Activated CD4-positive, alpha-beta T cell treated with anti-CD3 and anti-CD28 coated beads for 24 hours (primary cell): ENCODE measurements at places on chromosomes 6 and 20.

DNA sequence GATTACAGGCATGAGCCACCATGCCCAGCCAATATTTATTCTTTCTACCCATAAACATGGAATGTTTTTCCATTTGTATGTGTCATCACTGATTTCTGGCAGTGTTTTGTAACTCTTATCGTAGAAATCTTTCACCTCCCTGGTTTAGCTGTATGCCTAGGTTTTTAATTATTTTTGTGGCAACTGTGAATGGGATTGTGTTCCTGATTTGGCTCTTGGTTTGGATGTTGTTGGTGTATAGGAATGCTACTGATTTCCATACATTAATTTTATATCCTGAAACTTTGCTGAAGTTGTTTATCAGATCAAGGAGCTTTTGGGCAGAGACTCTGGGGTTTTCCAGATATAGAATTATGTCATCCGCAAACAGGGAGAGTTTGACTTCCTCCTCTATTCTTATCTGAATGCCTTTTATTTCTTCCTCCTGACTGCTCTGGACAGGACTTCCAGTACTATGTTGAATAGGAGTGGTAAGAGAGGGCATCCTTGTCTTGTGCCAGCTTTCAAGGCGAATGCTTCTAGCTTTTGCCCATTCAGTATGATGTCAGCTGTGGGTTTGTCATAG, 198.6 kb downstream of the ZDHHC14 start:
- DNase-seq, result no peak

DNA sequence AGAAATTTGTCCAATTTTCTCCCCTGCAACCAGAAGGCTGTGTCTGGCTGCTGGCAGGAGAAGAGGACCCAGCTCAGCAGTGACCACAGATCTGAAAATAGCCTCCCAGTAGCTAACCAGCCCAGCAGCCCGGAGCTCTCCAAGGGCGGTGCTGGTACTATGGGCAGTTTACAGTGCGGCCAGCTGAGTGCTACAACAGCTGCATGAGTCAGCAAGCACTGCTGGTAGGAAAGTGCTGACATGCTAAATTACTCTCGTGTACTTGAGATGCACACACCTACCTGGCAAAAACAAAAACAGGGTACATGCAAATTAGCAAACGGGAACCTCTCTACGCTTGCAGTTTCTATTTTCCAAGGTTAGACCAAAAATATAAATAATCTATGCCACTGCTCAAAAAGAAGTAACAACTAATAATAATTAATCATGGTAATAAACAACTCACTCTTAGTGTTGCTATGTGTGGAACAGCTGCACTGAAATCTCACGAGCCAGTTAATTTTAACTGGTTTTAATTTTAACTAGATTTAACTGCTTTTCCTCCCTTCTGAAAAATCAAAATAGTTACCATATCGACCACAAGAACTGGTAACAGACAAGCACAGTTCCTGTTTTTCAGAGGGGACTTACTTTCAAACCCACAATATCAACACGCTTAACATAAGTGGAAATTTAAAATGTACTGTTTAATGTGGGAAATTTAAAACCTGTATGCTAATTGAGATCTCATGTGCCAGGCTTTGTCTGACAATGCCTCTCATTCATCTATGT, 10.8 kb downstream of the BACH2 start:
- no peak for DNase-seq

- DNase-seq, result no peak
Observed at GRCh38 chr6:111743360-111743759, 129.9 kb downstream of the FYN start.

GRCh38 chr6:126377594-126378153, 37.8 kb downstream of the CENPW start:
- no peak for DNase-seq

- DNase-seq, result no peak
Observed at GRCh38 chr20:55415567-55416142, 589.7 kb downstream of the CBLN4 start.

DNA sequence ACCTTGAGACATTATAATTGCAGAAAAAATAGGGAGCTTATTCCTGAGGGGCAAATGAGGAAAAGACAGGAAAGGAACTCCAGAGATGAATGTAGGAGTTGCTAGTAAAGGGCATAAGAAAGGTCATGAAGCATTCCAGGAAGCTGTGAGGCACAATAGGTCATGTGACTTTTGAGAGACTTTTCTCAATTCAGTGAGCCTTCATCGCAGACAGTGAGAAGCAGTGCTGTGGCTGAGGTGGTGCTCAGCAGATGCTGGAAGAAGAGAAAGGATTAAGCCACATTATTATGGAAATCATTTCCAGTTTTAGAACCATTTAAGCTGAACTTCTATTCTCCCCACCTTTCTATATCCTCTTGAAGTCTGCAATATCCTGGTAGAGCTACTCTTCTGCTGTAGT, 4.1 kb downstream of the SPTLC3 start:
- no peak for DNase-seq

GRCh38 chr6:37535428-37535758, 35.7 kb upstream of the CCDC167 start:
- DNase-seq, result no peak

- DNase-seq, result no peak
Observed at GRCh38 chr20:33005132-33005566, 916 bp upstream of the SUN5 start.

DNA sequence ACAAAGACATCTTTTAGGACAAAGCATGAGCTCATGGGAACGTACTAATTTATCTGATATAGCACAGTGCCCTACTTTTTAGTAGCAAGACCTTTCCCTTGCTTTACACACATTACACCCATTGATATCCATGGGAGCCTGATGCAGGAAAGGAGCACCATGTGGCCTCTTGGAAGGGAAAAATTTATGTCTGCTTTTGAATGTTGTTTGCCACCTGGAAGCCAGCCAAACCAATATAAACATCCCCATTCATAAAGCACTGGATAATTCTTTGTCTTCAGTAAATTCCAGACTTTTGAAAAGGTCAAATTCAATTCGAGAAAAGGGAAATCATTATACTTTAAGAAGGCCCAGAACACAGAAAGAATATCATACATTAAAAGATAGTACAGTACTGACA, 152.3 kb upstream of the BEND6 start:
- DNase-seq, result no peak

DNA sequence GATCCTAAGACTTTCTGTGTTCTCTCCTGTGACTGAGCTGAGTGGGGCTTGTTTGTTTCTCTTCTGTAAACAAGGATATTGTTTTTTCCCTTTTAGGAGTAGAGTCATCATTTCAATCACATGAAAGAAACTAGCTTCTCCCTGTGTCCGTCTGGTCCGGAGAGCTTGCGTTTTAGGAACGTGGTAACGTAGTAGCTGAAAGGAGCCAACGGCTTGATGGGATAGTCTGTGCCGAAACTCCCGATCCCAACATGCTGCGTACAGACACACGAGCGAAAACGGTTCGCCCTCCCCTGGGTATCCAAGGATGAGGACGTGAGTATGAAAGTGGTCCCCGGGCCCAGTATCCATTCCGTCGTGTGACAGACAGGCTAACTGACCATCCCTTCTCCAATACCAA, 146.5 kb downstream of the ZMYND8 start:
- DNase-seq, result no peak

DNA sequence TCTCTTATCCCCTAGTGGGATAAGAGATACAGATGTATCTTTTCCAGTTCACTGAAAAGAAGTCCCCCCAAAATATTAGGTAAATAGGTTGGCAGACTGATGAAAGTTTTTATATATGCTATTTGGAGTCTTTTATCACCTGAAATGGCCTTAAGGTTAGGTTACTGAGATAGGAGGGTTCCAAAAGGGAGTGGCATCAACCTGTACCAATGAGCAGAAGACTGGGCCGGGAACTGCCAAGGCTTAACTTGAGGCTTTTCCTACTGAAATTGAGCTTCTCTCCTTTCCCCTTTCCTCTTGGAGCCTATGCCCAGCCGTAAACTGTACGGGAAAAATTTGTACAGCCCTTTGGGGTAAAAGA, 42.0 kb downstream of the EIF2S2 start:
- no peak for DNase-seq

GRCh38 chr6:22473991-22474682, 95.2 kb upstream of the HDGFL1 start:
- DNase-seq, result no peak

GRCh38 chr20:63544241-63544957, 3.1 kb downstream of the SRMS start:
- no peak for DNase-seq

GRCh38 chr20:10708351-10709185, 34.8 kb upstream of the JAG1 start:
- no peak for DNase-seq

- DNase-seq, result no peak
Observed at GRCh38 chr6:159620947-159621346, 72.1 kb downstream of the SOD2 start.

DNA sequence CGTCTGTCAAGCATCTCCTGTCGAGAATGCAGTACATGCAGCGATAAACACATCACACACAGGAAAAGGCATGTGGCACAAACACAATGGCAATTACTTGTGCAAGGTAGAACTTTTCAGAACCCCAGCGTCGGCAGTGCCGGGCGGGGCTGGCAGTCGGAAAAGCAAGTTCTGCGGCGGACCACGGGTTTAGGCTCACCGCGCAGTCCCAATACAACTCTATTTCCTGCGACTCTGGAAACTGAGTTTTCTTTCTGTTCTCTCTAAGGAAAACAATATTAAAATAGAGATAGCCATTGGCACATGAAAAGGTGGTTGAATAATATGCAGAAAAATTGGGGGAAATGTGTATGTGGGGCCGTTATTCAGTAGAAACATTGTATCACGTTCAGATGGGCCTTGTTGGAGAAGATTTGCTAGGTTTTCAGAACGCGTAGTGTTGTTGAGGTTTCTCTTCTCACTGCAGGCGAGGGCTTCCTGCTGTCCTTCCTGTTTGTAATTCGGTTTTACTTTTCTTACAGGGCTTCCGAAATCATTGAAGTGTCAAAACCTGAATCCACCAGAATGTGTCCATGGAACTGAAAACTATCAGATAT, 369.5 kb downstream of the THBS2 start:
- DNase-seq, result no peak

DNA sequence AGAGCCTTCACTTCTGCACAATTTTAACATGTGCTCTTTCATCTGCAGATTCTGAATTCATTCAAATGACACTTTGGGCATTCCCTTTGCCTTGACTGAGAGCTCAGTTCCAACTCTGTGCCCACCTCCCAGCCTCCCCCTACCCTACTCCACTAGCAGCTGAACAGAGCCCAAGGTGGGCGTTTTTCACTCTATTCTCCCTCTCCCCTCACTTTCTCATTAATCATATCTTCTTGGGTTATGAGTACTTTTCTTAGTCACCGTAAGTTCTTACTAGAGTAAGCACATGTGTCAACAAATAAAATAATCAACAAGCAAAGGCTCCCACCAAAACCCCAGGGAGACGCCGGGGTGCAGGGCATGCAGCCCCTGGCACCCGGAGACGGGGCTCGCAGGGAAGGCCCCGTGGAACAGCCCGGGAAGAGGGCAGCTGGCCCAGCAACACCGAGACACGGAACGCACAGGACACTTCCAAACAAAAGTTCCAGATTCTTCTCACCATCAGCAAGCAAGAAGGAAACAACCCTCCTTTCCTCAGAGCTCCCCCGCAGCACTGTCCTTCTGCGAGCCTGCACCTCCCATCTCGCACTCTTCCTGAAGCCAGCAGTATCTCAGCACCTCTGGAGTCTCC, 34.1 kb downstream of the TAF4 start:
- DNase-seq, result no peak

GRCh38 chr6:31620586-31621319, at the start of gene PRRC2A:
Gene PRRC2A, plus strand, starts transcription at chr6:31620715. Its CDS starts 2,075 bp downstream, at chr6:31622790.
- DNase-seq, result peak; percentile 96

- DNase-seq, result no peak
Observed at GRCh38 chr6:148611213-148611612, 135.6 kb upstream of the UST start.

DNA sequence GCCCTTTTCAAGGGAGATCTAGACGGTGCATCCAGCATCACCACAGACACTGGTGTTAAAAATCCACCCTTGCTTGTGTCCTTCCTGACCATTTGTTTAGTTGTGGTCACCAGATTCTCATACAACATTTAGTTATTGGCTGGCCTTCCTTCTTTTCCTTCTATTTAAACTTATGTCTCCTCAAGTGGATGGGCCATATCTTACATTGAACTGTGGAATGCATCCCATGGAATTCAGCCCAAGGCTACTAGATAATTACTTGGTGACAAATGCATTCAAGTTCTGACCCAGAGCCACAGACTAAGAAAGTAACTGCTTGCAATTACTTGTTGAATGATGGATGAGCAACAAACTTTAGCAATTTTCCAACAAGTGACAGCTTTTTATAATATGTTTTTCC, 198.9 kb upstream of the SSTR4 start:
- no peak for DNase-seq

GRCh38 chr6:156976216-156977127, 199.3 kb downstream of the ARID1B start:
- DNase-seq, result no peak

- DNase-seq, result no peak
Observed at GRCh38 chr20:23666189-23666588, 22.6 kb downstream of the CST4 start.

- DNase-seq, result no peak
Observed at GRCh38 chr20:13397300-13397724, 176.2 kb downstream of the ISM1 start.

- no peak for DNase-seq
Observed at GRCh38 chr6:167826230-167826895, 348 bp upstream of the AFDN start.

- DNase-seq, result no peak
Observed at GRCh38 chr20:1579488-1579887, 22.0 kb upstream of the SIRPD start.

- DNase-seq, result no peak
Observed at GRCh38 chr6:16232086-16232485, 6.3 kb upstream of the GMPR start.

DNA sequence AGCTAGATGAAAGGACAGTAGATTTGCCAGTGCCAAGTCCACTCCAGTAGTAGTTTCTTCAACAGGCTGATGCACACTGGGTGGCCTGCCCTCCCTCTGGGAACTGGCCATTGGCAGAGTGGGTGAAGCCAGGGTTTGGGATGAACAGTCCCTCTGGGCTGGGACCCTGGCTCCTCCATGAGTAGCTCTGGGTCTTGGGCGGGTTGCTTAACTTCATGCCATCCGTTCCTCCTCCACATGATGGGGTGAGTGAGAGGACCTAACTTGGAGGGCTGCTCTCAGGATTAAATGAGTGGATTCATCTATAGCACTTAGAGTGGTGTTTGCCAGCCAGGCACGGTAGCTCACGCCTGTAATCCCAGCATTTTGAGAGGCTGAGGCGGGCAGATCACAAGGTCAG, 47.2 kb downstream of the PLAGL2 start:
- no peak for DNase-seq

DNA sequence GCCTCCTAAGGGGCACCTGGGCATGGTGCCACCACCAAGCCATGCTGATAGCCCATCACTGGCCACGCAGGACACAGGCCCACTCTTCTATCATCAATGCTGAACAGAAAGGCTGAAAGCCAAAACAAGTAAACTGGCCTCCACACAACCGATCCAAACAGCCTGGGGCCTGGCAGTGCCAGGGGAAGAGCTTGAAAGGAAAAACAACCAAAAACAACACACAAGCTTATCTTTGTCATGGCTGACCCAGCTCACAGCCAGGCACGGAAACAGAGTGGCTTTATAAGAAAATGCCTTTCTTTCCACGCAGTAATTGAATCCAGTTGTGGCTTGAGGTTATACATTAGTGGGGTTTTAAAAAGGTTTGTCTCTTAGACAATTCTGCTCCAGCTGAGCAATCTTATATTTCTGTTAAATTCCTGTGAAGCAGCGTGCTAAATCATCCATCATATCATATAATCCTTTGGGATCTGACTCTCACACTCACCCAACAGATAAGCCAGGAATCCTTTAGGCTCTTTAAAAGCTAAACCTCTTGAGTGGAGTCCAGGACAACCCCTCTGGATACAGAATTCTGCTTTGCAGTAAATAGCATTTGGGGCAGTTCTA, 65.4 kb upstream of the SLC22A16 start:
- DNase-seq, result no peak
